ENCODE measurements at places on chromosomes 1 and 21.

DNA sequence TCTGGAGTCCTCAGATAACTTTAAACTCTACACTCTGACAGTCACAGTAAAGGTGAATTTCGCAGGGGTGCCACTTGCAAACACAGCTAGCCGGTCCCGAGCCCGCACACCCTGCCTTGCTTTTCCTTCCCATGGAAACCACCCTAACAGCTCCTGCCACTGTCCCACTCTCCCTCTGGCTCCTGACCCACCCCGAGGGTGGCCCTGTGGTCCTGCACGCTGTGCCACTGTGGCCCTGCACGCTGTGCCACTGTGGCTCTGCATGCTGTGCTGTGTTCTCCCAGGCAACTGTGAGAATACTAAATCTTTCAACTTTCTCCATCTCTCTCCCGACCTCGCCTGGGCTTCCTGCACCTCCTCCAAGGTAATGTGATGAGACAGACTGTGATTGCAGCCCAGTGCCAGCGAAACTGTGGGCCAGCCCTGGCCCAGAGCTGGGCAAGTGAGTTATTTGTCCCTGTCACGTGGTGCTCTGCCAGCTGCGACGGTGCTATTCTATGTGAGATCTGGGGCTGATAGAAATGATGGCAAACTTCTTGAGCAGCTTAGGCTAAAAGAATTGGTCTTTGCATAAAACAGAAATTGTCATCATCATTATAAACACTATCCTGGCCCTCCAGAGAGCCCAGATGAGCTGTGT lies 63.4 kb upstream of the TARBP1 start:
- no peak for DNase-seq

DNA sequence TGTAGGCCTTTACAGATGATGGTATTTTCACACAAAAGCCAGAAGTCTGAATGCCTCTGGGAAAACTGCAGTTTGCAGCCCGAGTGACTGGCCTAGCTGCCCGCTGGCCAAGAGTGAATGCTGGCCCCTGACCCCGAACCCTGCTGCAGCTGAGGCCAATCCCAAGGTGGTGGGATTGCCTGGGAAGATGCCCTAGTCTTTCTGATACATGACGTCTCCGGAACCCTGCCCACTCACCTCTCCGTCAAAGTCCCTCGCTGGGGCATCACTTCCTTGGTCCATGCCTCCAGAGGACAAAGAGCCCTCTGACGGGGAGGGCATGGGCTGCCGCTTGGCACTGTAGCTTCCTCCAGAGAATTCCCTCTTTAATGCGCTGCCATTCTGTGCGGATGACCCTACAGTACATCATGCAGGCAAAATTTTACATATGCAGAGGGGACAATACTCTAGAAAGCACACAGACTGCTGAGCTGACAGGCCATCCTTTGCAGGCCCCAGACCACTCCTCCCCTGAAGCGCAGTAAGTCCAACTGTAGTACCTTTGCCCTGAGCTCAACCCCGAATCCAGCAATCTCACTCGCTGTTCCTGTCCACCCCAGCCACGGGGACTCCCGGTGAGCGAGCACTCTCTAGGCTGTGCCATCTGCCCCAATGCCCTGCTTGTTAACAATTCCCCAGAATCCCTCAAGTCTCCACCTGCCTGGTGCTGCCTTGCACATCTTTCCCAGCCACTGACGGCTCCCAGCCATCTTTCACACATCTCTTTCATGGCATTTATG lies 54.7 kb downstream of the COQ8A start:
- DNase-seq: no peak

GRCh38 chr21:32349333-32349944 lies 43.4 kb downstream of the URB1 start:
- no peak for DNase-seq

DNA sequence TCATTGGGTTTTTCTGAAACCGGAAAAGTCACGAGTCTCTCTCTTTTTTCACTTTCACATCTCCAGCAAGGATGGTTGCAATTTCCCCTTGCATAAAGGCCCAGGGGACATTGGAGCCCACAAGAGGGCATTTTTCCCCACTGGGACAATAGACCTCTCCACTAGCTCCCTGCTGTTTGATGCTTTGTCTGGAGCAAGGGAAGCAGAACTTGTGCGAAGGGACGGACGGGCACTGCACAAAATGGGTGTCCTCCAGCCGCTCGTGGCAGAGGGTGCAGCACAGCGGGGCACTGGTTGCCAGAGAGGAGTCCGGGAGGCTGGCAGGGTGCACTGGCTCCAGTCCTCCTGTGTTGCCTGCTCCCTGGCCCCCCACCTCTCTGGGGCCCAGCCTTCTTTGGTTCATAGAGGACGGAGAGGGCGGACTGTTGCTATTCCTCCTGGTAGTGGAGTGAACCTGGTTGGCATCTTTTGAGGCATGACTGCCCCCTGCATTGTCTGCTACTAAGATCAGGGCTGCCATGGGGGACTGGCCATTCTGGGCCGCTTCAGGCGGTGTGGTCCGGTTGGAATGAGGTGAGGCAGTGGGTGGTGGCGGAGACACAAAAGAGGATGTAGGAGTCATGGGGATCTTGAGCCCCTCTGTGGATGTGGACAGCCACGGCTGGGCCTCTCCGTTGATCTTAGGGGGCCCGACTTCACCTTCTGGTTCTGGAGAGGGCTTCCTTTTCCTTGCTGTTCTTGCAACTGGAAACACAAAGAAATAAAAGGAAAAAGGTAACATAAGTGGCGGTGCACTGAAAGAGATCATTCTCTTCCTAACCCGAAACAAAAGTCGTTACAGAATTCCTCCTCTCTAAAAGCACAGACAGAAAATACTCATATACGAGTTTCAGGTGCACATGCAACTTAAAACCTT lies 2.6 kb downstream of the IRF2BP2 start:
- no peak for DNase-seq

GRCh38 chr1:87362834-87363426 lies 34.2 kb downstream of the LMO4 start:
- DNase-seq: no peak

GRCh38 chr1:85356130-85356529 lies 79.7 kb upstream of the BCL10 start:
- no peak for DNase-seq

- no peak for DNase-seq
Measured at GRCh38 chr1:3683992-3684391, 31.7 kb downstream of the TP73 start.

GRCh38 chr1:37481289-37482003 lies 7.1 kb downstream of the ZC3H12A start:
- DNase-seq: no peak

- no peak for DNase-seq
Measured at GRCh38 chr21:36104317-36105300, 30.3 kb upstream of the CBR3 start.

GRCh38 chr1:212244441-212244840 lies 40.8 kb upstream of the PPP2R5A start:
- DNase-seq: no peak

- DNase-seq: no peak
Measured at GRCh38 chr1:218479436-218480115, 134.4 kb downstream of the TGFB2 start.

GRCh38 chr1:153728305-153729066 lies 636 bp downstream of the INTS3 start:
- DNase-seq: no peak

- no peak for DNase-seq
Measured at GRCh38 chr1:168554603-168555483, 11.0 kb upstream of the XCL2 start.

GRCh38 chr1:116777831-116778830 lies 23.9 kb downstream of the CD2 start:
- DNase-seq: no peak

DNA sequence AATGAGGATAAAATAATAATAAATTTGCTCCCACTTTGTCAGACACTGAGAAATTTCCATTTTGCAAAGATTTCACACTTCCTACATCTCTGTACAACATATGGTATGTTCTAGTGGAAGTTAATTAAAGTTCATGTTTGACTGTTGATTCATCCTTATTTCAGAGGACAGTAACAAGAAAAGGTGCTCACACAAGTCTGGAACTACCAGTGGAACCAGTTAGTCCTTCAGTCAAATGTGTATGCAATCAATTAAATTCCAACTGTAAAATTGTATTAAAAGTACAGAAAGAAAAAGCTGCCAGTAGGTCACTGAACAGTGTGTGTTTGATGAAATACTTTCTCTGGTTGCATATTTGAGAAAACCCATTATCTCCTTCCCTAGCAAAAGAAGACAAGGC lies 496.0 kb upstream of the PKN2 start:
- no peak for DNase-seq

GRCh38 chr21:38054334-38054733 lies 138.1 kb upstream of the KCNJ6 start:
- no peak for DNase-seq

DNA sequence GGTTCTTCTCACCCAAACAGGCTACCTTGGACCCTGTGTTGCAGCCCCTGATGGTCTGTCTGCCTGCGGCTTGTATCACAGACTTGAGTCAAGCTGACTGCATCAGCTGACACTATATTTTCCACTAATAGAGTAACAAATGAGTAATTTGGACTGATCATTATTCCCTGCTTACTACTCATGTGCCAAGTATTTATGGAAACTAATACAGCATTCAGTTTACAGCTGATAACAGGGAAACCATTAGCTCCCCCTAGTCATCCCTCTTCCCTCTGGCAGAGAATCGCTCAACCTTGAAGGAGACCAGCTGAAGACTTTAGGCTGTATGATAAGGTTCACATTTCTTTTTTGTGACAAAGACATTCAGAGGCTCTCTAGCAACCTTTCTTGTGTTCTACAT lies 116.6 kb upstream of the SYT6 start:
- no peak for DNase-seq

DNA sequence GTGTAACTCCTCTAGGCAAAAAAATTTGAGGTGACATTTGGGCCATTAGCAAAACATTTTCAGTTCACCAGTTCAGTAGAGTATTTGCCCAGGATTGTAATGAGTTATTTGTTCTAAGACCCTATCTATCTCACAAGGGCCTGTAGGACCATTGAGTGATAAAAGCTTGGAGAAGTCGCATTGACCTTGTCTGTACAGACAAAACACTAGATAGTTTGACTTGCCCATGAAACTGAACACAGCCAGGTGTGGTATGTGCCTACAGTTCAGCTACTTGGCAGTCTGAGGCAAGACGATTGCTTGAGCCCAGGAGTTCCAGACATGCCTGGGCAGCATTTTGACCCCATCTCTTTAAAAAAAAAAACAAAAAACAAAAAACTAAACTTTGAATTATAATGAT lies 3.1 kb downstream of the ATP5IF1 start:
- DNase-seq: no peak

GRCh38 chr1:22142315-22143064 lies 407 bp downstream of the WNT4 start:
- no peak for DNase-seq

DNA sequence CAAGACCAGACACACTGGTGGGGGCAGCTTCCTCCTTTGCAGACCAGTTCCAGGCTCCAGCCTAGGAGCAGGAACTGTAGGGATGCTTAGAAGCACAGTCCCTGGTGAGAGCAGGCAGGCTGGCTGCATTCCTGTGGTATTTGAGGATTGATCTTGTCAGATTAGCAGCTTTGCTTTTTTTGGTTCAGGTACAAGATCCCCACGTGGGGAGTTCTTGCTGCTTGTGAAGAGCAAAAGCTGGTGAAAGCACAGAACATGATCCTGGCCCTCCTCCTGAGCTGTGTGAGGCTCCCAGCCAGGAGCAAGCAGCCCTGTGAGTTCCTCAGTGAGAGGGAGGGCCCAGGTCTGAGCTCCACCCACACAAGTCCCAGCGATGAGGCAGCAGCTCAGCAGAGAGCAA lies 75.3 kb upstream of the ARTN start:
- DNase-seq: no peak

DNA sequence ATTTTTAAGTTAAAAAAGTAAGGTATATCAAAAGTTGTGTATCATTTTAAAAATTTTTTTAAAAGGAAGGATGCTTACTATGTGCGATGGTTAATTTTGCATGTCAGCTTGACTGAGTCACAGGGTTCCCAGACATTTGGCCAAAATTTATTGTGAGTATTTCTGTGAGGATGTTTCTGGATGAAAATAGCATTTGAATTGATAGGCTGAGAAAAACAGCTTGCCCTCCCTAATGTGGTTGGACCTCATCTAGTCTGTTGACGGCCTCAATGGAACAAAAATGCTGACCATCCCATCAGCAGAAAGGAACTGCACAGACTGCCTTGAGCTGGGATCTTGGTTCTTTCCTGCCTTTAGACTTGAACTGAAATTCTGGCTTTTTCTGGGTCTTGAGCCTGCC lies 724.5 kb downstream of the NCAM2 start:
- no peak for DNase-seq

GRCh38 chr1:42259059-42259738 lies 75.8 kb downstream of the FOXJ3 start:
- DNase-seq: no peak

DNA sequence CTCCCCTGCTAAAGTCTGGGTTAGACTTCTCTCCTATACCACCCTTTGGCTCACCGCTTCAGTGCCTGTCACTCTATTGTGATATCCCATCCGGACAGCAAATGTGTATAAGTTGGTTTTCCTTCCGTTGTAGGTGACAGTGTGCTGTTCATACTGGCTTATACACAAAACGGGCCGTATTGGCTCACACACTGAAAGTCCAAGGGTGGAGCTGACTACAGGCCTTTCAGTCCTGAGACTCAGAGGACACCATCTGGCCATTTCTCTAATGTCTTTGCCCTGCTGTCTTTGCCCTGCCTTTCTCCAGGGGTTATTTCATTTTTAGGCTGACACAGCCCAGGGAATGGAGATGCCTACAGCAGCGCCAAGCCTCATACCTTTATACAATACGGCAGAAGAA lies 90.7 kb downstream of the URB2 start:
- no peak for DNase-seq

DNA sequence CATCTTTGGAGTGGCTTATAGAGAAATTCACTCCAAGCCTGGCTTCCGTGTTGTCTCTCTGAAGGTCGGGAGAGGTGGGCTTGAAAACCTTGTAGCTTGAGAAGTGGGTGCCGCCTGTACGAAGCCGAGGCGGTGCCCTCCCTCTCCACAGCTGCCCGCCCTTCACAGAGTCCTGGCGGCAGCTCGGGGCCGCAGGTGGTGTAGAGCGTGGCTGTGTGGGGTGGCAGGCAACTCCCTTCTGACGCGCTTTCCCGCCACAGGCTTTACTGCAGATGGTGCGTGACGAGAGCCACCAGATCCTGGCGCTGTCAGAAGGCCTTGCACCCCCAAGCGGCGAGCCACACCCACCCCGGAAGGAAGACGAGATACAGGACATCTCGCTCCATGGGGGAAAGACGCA lies 33.1 kb upstream of the DIP2A start:
- DNase-seq: no peak
